Dorsolateral prefrontal cortex (tissue), 122 donors: ENCODE measurements at places on chromosomes 6 and 20.

GRCh38 chr6:144588697-144589325 lies 303.7 kb downstream of the UTRN start:
- DNase-seq, result no peak

- peak; percentile 56 for DNase-seq
These were observed 97.5 kb downstream of the ARMC2 start for GRCh38 chr6:108945681-108946159.

DNA sequence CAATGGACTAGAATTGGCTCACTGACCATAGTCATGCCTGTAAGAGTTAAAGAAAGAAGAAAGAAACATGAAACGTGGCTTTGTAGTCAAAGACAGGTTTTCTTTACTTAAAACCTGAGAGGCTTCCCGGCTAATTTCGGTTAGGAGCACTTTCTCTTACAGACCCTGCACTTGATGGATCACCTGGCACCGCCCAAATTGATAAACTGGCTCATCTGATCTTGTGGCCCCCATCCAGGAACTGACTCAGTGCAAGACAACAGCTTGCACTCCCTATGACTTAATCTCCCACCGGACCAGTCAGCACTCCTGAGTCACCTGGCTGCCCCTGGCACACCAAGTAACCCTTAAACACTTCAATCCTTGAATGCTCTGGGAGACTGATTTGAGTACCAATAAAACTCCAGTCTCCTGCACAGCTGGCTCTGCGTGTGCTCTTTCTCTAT lies 12.3 kb downstream of the TMEM14B start:
- DNase-seq, result no peak

DNA sequence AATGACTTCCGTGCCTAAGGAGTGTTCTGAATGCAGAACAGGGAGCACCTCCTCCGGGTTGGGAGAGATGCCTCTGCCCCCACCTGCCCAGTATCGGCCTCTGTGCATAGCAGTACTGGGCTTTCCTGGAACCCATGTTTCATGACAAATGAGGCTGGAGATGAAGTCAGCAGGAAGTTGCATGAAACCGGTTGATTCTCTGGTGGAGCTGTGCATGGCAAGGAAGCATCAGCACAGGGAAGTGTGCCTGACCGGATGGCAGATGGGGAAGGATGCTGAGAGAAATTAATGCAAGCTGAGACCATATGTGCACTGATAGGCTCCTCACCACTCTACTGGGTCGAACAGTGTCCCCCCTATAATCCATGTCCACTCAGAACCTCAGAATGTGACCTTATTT lies 155.5 kb downstream of the CDH26 start:
- DNase-seq, result no peak

DNA sequence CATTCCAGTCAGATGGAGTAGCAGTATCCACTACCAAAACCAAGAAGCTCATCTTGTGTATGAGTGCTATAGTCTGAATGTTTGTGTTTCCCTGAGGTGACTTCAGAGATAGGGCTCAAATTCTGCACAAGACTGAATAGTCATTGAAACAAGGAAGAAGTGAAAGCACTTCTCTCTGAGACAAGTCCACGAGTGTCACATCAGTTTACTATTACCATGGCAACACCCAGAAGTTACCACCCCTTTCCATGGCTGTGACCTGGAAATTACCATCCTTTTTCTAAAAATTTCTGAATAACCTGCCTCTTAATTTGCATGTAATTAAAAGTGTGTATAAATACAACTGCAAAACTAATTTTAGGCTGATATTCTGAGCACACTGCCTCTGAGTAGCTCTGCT lies 682.1 kb upstream of the ADGRB3 start:
- no peak for DNase-seq

DNA sequence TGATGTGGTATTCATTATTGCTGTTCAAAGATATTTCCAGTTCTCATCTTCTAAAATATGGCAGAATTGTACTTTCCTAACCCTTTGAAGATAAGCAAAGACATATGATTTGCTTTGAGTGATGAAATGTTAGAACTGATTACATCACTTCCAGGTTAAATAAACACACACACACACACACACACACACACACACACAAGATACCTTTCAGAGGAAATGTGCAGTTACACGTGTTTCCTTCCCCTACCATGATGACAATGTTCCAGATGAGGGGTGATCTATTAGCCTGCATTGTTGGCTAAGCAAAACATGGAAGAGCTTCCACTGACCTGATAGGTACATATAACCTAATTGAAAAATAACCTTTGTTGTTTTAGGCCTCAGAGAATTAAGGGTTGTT lies 11.7 kb upstream of the FRK start:
- no peak for DNase-seq

DNA sequence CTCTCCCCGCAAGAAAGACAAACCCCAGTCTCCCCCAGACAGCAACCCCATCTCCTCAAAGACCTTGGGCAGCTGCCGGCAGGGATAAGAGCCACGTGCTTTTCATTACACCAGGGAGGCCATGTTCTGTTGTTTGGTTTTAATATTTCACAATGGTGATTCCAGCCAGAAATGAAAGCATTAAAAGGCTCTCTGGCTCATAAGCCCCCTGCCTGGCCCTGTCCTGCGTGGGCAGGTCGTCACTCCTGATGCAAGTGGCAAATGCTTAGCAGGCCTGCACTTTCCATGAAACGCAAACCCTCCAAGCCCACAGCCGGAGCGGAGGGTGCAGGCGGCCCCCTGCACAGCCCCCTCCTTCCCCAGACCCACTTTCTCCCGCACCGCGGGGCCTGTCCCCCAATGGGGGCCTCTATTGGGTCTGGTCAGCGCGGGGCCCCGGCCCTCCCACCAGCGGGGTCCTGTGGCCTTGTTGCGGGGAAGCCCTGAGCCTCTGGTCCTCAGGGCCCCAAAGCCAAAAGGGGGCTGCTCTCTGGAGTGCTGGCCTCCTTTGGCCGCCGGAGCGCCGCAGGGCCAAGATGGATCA lies 77.2 kb downstream of the TMEM242 start:
- DNase-seq, result no peak
